ENCODE measurements at places on chromosomes 12 and 14.
A peak's percentile ranks its signal among the peaks of the same experiment; 100 is the strongest.

GRCh38 chr12:44544018-44544417 lies 332.1 kb downstream of the NELL2 start:
- no peak for DNase-seq

GRCh38 chr12:92186038-92186470 lies 40.4 kb upstream of the BTG1 start:
- DNase-seq, result no peak

DNA sequence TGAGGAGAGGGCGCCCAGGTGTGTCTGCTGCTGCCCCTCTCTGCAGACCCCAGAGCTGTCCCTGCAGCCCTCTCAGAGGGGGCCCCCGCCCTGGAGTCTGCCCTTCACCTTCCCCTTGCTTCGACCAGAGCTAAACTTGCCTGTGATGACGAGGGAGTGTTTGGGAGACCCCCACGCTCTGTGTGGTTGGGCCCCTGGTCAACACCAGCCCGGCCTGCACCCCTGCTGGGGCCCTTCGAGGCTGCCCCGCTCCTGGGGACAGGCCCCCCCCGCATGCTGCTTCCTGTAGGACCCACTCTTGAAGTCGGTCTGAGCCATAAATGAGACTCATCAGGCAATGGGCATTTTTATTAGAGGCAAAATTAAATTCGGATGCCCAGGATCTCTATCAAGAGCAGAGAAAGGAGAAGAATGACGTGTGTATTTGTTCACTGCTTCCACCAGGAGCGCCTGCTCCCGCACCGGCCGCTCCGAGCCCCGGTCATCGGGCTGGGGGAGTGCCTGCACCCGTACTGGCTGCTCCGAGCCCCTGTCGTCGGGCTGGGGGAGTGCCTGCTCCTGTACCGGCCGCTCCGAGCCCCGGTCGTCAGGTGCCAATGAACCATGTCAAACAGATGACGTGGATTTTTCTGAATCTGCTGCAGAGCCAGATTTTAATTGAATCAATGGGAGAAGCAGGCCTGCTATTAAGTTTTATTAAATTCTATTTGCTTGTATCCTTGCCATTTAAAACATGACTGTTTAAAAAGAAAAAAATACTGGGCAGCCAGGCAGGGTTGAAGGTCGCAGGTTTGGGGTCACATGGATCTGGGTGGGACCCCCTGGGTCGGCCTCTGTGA lies 47.7 kb downstream of the NOC4L start:
- DNase-seq, result no peak

DNA sequence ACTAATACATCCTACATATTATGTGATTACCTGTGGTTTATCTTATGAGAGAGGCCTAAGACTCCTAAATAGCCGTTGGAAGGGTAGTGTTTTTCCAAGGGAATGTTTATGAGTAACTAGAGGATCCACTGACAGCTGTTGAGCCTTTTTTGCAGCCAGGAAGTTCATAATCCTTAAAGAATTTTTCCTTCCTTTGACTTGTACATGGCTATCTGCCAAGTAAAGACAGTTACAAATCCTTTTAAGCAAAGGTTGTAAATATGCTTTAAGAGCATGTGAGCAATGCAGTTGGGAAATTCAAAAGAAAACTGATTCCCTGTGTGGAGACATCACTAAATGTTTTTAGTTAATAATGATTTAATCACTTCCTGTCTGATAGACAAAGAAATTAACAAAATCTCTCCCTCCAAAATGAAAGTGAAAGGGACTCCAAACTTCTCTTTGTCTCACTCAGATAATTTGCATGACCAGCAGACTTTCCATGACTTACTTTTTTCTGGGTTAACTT lies 333.8 kb downstream of the PDZRN4 start:
- peak; percentile 87 for DNase-seq

- DNase-seq, result no peak
Observed at GRCh38 chr12:5758347-5758746, 186.7 kb downstream of the ANO2 start.

GRCh38 chr14:78508023-78508422 lies 337.9 kb downstream of the NRXN3 start:
- DNase-seq, result no peak

- DNase-seq, result no peak
Observed at GRCh38 chr14:101844219-101844618, 82.7 kb downstream of the PPP2R5C start.

- no peak for DNase-seq
Observed at GRCh38 chr14:55332654-55333570, 61.7 kb downstream of the FBXO34 start.

DNA sequence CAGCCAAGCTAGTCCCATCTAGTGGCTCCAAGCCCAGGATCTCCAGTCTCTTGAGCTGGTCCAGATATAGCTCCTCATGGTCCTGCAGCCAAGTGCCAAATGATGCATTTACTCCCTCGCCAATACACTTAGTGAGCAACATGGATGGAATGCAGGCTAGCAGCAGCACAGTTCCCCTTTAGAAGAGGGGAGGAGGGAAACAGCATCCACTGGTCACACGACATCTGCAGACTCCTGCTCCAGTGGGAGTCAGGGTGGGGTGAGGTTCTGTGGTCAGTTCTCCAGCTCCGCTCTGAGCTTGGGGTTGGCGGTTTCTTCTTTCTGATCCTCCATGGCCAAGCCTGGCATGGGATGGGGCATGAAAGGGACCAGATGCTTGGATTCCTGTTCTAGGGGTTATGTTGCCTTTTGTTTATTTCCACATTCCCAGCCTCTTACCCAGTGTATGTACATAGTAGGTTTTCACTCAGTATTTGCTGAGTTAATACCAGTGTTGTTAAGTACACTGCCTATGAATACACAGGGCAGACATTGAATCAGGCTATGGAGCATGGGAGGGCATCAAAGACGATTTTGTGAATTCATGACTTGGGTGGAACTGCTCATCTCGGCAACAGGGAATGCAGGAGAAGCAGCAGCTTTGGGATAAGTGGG lies 57.3 kb downstream of the GALNT16 start:
- peak; percentile 98 for DNase-seq

DNA sequence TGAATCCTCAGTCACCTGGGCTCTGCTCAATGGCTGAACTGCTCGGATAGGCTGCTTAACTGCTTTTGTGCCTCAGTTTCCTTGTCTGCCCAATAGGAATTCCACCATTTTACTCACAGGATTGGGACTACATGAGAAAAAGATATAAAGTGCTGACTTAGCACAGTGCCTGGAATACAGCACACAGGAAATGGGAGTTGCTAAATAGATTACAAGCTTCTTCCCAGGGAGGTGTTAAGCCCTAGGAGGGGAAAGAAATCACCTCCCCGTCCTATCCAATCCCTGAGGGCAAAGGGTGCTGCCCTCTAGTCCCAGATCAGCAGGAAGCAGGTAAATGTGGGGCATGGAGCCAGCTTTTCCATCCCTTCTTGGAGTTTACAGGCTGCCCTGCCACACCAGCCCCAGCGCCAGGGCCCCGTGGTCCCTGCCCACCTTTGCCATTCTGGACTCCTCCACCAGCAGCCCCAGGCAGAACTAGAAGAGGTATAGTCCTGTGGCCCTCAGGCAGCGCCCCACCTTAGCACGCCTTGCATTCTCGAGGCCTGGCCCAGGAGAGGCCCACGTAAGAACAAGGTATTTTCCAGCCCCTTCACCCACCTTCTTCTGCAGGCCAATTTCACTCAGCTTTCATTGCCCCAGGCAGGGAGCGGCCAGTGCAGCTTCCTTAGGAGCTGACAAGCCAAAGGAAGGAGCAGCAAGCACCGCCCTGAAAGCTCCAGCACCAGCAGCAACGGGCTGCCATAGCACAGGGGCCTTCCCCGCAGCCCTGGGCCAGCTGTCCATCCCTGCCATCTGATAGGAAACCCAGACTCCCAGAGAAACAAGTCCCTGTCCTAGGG lies 28.8 kb upstream of the RPLP0 start:
- DNase-seq, result peak; percentile 57

DNA sequence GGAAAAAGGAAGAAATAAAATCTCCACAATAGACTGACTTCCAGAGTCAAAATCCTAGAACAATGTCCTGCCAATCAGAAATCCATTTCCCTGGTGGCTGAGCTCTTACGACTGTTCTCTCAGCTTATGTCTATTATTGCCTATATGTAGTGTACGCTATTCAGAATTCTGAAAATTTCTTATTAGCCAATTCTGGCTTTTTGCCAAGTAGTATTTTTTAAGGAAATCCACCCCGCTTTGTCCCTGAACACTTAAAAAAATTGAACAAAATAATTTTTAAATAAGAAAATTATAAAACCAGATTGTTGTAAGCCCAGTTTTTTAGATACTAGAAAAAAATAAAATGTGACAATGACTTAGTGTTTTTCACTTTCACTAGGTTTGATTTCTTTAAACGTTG lies 143.0 kb downstream of the KCNA5 start:
- DNase-seq, result no peak

- peak; percentile 90 for DNase-seq
Observed at GRCh38 chr12:68451261-68452077, 119.3 kb upstream of the MDM1 start.

GRCh38 chr12:114623737-114624136 lies 60.2 kb downstream of the TBX3 start:
- DNase-seq, result no peak

DNA sequence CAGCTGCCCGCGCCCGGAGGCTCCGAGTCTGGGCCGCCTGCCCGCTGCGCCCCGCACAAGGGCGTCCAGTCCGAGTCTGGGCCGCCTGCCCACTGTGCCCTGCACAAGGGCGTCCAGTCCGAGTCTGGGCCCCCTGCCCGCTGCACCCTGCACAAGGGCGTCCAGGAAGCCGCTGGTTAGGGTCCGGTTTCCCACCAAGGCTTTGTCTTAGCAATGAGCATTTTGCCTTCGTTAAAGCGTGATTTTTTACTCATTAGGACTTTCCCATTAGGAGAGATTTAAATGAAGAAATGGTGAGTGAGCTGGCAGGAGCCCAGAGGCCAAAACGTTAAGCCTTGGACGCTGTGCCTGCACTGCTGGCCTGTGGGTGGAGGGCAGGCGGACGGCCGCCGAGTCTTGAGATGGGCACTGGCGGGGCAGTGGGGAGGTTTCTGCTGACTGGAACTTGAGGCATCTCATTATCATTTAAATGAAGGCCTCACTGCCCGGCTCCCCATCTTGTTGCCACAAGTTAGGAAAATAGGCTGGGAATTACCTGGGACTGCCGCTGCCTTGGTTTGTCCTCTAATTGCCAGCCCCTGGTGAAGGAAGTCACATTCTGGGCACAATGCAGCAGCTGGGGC lies 36.0 kb downstream of the FBRSL1 start:
- DNase-seq, result no peak

- DNase-seq, result peak; percentile 87
Observed at GRCh38 chr12:120228291-120229070, 27.6 kb upstream of the RPLP0 start.

DNA sequence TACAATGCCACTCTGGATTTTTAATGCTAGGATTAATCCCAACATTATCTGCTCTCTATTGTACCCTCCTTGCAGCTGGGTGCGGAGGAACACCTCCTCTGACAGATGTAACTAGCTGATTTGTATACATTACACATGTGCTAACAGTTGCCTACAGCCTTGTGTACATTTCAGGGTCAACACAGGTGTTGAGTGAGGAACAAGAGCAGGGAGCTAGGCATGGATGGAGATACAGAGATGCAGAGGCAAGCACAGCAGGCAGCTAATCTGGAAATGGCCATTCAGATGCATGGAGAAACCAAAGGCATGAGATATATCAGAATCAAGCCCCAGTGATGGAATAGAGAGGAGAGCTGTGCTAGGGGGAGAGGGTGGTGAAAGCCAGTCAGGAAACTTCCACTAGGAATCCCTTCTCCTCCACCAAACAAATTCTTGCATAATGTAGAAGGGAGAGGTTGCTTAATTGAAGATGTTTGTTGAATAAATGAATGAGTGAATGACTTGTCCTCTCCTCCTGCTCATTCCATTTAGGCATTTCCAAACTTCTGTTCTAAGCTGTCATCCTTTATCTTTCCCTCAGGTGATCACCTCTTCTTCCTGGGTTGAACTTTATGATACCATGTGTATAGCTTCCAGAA lies 313.2 kb downstream of the ATP23 start:
- no peak for DNase-seq
